NCI-H1092 (cell line): ENCODE measurements at places on chromosomes 2 and 18.

- DNase-seq = no peak
Measured at GRCh38 chr2:190974629-190975361, 39.2 kb downstream of the STAT1 start.

GRCh38 chr2:237672731-237673129 is 45.3 kb downstream of the LRRFIP1 start:
- no peak for DNase-seq

DNA sequence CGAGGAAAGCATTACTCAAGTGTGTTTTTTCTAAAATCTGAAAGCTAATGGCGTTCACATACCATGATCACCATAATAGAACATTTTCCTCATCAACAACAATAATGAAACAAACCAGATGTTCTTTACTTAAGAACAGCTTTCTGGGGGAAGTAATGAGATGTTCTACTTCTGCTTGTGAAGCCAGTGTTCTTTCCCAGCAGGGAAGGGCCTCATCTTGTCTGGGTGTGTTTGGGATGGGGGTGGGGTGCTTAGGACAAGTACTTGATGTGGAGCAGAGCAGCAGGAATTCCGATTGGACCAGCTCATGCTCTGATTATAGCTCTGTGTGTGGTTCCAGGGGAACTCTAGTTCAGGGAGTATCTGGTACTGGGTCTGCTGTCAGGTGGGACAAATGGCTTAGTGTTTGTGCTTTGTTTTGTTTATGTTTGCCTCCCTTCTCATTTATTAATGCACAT is 163.0 kb upstream of the NOSTRIN start:
- no peak for DNase-seq

- no peak for DNase-seq
Measured at GRCh38 chr2:112887964-112888749, 22.8 kb upstream of the IL37 start.

DNA sequence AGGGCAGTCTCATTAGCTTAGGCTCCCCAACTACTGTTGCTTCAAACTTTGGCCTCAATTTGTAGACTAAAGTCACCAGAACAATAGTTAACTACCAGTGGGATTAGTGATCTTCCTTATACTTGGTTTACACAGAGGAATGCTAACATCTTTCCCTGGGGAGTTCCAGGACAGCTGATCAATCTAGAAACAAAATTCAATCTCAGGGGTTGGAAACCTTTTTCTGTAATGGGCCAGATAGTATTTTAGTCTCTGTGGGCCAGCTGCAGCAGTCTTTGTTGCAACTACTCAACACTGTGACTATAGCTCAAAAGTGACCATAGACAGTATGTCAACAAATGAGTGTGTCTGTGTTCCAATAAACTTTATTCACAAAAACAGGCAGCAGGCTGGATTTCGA is 85.7 kb downstream of the METTL8 start:
- no peak for DNase-seq

- DNase-seq = no peak
Measured at GRCh38 chr2:226934546-226935201, 98.8 kb downstream of the RHBDD1 start.

- no peak for DNase-seq
Measured at GRCh38 chr2:158644139-158644538, 151.0 kb upstream of the DAPL1 start.
